Suppressor macrophage (primary cell): ENCODE measurements at places on chromosomes 4 and X.

GRCh38 chrX:53288189-53288588, 6.8 kb upstream of the IQSEC2 start:
- DNase-seq: peak; percentile 27

DNA sequence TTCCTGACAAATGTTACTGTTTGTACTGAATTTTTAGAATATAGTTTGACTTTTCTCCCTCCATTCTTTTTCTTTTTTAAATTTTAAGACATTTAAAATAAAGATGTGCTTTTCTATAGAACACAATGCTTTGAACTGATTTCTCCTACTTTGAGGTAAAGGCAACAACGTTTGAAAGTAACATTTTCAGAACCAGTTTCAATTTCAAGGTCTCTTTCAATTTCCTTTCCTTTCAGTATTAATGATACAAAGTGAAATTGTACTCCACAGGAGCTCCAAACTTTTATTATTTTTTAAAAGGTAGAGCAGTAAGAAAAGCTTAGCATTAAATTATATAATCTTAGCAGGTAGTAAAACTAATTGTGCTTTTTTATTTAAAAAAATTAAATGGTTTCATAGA, 54.9 kb downstream of the NDST4 start:
- DNase-seq: no peak

DNA sequence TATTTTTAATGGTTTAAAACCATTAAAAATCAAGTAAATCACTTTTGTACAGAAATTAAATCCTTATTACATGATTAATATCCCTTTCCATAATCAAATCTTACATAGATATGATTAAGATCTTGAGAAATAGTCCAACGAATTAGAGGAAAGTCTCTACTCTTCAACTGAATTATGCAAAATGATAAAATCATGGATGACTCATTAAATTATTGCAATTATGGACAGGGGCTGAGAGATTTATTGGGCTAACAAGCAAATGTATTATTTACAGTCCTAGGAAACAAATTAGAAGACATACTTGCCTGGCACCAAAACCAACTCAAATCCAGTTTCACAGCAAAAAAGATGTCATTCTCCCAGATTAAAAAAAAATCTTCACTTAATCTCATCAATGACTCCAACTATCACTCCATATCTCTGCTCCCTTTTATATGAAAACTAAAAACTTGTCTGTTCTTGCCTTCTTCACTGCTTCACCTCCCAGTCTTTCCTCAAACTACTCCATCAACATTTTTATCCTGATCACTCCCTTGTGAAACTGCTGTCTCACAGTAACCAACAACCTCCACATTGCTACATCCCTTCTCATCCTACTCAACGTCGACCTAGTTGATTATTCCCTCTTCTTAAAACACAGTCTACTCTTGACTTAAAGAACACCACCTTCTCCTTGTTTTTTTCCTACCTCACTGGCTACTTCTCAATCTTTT, 18.4 kb upstream of the DDX60 start:
- DNase-seq: no peak

DNA sequence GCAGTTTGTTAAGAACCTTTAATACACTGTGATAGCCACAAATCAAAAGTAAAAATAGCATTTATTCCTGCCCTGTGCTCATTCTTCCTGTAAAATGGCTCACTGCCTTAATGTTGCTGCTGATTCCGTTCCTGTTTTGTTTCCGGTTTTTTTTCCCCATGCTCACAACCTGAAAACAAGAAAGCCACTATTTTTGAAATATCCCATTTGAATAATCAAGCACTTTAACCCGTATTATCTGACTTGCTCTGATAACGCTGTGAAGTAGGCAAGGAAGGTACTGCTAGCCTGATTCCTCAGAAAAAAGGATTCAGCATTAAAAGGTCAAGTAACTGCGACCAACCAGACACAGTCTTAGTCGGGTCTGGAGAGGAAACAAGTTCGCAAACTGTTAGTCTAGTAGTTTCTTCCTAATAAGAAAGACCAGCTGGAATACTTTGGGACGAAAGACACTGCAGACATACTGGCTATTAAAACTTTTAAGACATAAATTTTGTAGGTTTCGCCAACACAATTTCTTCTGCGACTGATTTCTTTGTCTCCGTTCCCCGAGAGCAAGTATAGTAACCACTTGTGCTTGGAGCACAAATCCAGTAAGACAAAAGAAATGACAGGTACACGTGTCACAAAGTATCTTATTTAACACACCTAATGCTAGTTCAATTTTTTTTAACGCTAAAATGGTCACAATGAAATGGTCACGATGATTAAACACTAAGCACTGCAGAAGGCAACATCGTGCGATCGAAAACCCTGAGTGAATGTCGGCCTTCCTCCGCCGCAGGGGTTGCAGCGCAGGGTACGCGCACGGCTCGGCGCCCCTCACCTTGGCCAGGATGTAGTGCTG, 802 bp downstream of the COX18 start:
- DNase-seq: peak; percentile 48

- no peak for DNase-seq
Observed at GRCh38 chr4:171919314-171919713, 106.1 kb downstream of the GALNTL6 start.

DNA sequence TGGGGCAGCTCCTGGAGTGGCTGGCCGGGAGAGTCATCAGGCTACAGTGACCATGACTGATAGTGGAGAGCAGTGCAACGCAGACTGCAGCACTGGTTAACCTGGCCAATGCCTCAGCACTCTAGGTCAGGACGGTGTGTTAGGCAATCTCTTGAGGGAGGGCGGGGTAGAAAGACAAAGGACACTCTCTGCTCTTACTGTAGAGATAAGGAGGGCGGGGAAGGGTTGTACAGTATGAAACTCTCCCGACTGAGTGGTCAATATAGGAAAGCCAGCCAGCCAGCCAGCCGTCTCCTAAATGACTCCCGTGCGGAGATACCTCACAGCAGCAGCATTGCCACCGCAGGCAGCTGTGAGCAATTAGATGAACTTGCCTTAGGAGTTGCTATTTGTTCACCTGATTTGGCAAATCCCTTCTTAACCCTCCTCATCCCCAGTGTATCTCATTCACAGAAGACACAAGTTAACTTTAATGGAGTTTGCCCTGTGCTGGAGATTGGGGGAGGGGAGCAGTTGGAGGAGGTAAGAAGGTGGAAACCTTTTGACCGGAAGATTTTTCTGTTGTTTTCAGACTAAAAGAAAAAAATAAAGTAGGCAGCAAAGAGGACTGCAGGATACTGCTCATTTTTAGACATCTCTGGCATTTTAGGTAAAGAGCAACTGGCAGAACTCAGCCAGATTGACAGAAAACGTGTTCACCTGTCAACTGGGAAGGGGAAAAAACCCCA, 330.5 kb downstream of the HNRNPD start:
- DNase-seq: no peak

- no peak for DNase-seq
Observed at GRCh38 chrX:153908219-153908860, 3.9 kb downstream of the AVPR2 start.

DNA sequence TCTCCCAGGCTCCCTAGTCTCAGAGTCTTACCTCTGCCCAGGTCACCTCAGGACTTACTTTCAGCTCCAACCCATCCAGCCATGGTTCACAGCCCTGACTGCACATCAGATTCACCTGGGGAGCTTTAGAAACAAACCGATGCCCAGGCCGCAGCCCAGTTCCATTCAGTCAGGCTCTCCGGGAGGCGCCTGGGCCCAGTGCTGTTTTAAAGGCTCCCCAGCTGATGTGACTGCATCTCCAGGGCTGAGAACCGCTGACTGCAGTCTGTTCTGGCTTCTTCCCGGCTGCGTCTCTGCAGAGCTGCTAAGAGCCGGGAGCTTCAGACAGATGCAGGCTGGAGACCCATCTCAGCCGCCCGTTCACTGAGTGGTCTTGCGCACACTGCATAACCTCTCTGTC, 44.4 kb upstream of the LGI2 start:
- DNase-seq: no peak

- no peak for DNase-seq
Observed at GRCh38 chr4:108731006-108731405, 31.8 kb downstream of the ETNPPL start.

- no peak for DNase-seq
Observed at GRCh38 chr4:81789158-81789557, 317.5 kb upstream of the RASGEF1B start.

DNA sequence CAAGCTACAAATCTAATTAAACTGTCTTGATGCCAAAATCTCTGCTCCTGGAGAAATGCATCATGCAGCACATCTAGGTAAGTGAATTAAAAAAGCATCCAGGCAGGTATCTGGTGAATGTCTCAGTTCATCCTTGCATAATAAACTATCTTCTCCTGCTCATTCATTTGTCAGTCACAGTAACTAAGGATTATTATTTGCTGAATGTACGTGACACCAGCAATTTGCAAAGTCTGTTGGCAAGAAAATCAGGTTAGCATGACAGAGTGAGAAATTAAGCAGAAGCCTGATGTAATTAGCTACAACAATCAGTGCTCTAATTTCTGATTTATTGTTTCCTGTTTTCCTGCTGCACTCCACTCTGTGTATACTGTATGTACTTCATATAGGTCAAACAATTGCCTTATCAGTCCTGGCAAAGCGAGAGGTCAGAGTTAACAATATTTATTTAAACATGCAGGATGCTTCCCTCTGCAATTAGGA, 213.6 kb downstream of the FBXO8 start:
- DNase-seq: no peak

GRCh38 chr4:159191989-159192388, 89.1 kb downstream of the RAPGEF2 start:
- no peak for DNase-seq

- DNase-seq: no peak
Observed at GRCh38 chr4:139943277-139943676, 210.7 kb downstream of the MAML3 start.

GRCh38 chr4:140237616-140238350, 83.8 kb upstream of the MAML3 start:
- peak; percentile 89 for DNase-seq

- DNase-seq: peak; percentile 56
Observed at GRCh38 chr4:88054901-88055300, 47.5 kb downstream of the PKD2 start.

- DNase-seq: peak; percentile 4
Observed at GRCh38 chr4:83917572-83917971, 381.7 kb downstream of the GPAT3 start.

DNA sequence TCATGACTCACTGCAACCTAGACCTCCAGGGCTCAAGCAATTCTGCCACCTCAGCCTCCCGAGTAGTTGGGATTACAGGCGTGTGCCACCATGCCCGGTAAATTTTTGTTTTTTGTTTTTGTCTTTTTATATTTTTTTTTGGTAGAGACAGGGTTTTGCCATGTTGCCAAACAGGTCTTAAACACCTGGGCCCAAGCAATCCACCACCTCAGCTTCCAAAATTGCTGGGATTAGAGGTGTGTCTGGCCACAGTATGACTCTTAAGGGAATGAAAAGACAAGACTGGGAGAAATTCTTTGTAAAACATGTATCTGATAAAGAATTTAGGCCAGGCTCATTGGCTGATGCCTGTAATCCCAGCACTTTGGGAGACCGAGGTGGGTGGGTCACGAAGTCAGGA, 29.2 kb upstream of the PDGFRA start:
- DNase-seq: no peak

DNA sequence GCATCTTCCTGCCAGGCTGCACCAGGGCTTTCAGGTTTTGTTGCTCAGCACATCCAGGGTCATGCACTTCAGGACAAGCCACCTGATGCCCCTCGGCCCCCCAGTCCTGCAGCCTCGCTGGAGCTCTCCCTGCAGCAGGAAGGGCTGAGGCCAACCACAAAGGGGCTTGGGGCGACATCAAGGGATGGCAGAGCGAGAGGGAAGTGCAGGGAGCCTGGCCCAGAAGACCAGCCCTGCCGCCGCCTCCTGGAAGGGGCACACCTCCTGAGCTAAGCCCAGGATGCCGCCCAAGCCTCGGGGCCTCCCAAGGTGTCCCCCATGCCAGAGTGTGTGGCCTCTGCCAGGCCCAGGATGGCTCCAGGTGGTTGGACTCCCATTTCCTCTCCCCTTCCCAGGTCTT, 37.1 kb downstream of the TRMT44 start:
- no peak for DNase-seq

DNA sequence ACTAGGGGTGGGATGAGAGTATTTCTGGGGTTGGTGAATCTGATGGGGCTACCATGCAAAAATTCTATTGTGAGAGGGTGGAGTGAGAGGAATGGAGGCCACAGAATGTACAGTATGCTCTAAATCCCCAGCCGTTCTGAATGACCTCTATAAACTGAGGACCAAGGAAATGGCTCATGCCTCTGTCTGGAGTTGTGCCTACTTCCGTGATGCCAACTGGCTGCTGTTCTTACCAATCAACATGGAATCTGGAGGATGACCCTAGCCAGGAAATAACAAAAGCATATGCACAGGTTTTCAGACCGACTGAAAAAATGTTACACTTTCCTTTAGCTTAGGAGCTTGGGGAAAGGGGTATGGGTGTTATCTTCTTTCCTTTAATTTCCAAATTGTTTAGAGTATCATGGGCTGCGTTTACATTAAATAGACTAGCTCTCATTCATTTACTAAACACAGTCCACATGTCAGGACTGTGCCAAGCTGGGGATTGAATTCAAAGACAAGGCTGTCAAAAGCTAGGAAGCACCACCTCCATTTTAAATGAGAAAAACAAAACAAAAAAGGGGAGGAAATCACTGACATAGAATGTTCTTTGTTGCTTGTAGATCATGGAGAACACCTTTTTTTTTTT, 20.2 kb upstream of the CCKAR start:
- DNase-seq: no peak

DNA sequence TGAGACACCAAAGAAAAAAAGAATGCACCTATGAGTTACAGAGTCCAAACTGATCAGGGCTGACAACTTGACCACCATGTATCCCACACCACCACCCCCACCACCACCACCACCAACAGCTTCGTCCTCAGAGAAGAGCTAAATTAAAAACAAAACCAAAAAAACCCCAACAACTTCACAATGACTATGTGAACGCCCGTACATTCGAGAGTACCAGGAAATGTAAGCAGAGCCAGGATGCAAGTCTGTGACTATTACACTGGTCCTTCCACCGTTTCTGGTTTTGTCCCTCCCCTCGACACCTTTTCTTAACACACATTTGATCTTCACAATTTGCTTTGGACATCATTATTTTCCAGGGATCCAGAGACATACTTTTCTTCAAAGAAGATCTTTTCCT, 51.0 kb downstream of the WFS1 start:
- DNase-seq: no peak

GRCh38 chr4:153618833-153619232, 65.2 kb upstream of the TLR2 start:
- DNase-seq: no peak

- DNase-seq: no peak
Observed at GRCh38 chr4:61831987-61832386, 631.9 kb downstream of the ADGRL3 start.

DNA sequence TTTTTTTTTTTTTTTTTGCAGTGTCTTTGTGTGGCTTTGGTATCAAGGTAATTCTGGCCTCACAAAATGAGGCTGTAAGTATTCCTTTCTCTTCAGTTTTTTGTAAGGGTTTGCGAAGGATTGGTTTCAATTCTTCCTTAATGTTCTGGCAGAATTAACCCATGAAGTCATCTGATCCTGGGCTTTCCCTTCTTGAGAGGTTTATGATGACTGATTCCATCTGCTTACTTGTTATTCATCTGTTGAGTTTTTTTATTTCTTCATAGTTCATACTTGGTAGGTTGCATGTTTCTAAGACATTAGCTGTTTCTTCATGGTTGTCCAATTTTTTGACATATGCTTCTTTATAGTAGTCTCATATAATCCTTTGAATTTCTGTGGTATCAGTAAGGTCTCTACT, 181.4 kb upstream of the PDE5A start:
- no peak for DNase-seq
